ENCODE measurements at places on chromosomes 3 and 15. TPM values are rescaled to one million over a fixed set of nuclear protein-coding genes. Genes with fewer than 3 reads are reported as not detected.

- DNase-seq: no peak
These were observed 107.3 kb upstream of the PTPRG start for GRCh38 chr3:61454006-61454585.

DNA sequence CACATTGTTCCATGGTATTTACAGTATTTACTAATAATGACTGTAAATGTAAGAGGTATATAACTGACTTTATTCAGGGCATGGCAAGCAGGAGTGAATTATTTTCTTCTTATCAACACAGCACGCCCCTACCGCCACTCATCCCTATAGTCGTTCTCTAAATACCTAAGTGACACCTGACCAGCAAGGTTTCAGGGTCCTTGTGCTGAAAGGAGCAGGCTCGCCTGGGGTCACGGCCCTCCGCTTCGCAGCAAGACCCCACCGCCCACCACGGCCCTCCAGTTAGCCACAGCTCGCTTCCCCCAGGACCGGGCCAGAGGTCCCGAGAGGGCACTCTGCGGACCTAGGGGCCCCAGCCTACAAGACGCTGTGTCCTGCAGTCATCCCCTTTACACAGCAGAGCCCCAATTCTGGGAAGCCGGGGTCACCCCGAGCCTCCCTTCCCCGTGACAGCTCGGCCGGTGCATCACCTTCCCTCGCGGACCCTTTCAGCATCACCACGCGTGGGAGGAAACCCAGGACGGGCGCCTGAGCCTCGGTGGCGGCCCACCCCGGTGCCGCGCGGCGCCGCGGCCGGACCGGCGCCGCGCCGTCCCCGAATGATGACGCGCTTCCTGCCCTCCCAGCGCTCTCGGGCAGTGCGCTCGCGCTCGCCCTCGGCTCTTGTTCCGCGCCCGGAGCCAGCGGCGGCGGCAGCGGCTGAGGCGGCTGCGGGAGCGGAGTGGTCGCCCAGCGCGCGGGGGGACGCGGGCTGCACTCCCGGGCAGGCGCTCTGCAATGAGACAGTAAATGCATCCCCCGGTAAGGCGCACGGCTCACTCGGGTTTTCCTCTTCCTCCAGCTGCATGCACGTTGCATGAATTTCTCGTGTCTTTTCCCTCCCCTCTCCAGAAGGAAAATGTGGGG, 225.1 kb upstream of the C2CD4B start:
- peak; percentile 74 for DNase-seq

The EIF4G1 gene
- total RNA-seq: 256 TPM

- no peak for DNase-seq
These were observed 149.0 kb downstream of the SERPINI1 start for GRCh38 chr3:167884481-167884880.

Measured in activated naive CD4-positive, alpha-beta T cell treated with anti-CD3 and anti-CD28 coated beads, Interleukin-2, amount 50 U/mL, for 72 hours (primary cell).